Stimulated activated CD8-positive, alpha-beta memory T cell treated with anti-CD3 and anti-CD28 coated beads, Interleukin-7, amount 100 ng/mL, for 24 hours (primary cell): ENCODE measurements at places on chromosomes 5 and 9.

DNA sequence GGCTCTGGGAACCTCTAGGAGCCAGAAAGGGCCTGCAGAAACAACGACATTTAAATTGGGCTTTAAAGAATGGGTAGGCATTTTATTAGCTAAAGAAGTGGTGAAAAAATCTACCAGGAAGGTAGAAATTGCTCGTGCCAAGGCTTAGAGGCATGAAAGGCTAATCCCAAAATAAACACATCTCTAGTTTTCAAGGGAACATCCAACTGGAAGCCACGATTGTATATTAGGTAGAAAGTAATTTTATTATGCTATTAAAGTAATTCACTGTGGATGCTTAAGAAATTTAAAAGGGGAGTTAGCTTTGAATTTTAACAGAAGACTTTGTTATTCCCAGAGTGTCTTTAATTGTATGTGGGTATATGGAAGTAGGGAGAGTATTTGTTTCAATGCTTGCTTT lies 17.5 kb upstream of the CNTLN start:
- no peak for DNase-seq

DNA sequence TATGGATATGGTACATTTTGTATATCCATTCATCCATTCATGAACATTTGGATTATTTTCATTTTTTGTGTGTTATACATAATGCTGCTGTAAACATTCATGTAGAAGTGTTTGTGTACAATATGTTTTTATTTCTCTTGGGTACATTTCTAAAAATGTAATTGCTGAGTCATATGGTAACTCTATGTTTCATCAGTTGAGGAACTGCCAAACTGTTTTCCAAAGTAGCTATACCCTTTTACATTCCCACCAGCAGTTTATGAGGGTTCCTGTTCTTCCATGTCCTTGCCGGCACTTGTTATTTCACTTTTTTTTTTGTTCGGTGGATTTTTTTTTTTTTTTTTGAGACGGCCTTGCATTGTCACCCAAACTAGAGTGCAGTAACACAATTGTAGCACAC lies 54.0 kb upstream of the MCCC2 start:
- no peak for DNase-seq

- DNase-seq: no peak
Observed at GRCh38 chr9:77588271-77588937, 59.7 kb downstream of the GNA14 start.

DNA sequence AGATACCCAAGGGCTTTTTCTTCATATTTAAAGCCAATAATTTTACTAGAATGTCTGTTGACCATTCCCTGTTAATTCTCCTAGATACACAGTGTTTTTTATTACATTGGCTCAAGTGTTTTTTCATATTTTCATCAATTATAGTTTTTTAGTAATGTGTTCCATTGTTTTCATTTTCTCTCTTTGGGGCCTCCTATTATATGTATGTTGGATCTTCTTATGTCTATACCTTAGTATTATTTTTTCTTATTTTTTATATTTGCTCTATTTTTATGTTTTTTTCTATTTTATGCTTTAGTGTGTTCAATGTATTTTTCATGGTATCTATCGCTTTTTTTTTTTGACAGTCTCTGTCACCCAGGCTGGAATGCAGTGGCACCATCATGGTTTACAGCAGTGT lies 7.5 kb downstream of the KIAA1958 start:
- no peak for DNase-seq

GRCh38 chr9:86405926-86406325 lies 51.7 kb upstream of the TUT7 start:
- DNase-seq: no peak

- no peak for DNase-seq
Observed at GRCh38 chr9:13684656-13685055, 405.2 kb upstream of the MPDZ start.

GRCh38 chr5:35129921-35130485 lies 82.3 kb upstream of the AGXT2 start:
- DNase-seq: peak; percentile 7

- DNase-seq: no peak
Observed at GRCh38 chr9:28105001-28105400, 531.7 kb upstream of the C9orf72 start.

GRCh38 chr9:13568405-13568804 lies 288.9 kb upstream of the MPDZ start:
- no peak for DNase-seq

- no peak for DNase-seq
Observed at GRCh38 chr5:155529362-155529761, 515.8 kb downstream of the KIF4B start.

- DNase-seq: no peak
Observed at GRCh38 chr5:150503977-150504620, 3.8 kb upstream of the NDST1 start.

- DNase-seq: no peak
Observed at GRCh38 chr5:150771034-150771795, 7.3 kb upstream of the SMIM3 start.

DNA sequence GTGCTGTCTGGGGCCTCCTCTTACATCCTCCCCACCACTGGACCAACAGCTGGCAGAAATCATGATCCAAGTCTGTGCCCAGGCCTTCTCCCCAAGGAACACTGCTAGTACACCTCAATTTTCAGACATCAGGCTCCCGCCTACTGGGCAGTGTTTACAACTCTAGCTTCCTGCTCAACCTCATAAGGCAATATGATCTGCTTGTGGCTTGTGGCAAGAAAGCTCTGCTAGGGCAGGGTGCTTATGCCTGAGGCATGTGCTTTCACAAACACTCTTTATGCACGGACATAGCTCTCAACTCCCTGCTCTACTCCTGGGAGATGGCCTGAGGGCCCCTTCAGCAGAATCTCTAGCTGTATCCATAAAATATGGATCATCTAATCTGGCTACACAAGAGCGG lies 32.5 kb downstream of the SH3TC2 start:
- DNase-seq: no peak

GRCh38 chr9:133800266-133800665 lies 62.1 kb upstream of the SARDH start:
- DNase-seq: no peak

GRCh38 chr5:106459541-106459940 lies 1211.2 kb downstream of the EFNA5 start:
- DNase-seq: no peak

DNA sequence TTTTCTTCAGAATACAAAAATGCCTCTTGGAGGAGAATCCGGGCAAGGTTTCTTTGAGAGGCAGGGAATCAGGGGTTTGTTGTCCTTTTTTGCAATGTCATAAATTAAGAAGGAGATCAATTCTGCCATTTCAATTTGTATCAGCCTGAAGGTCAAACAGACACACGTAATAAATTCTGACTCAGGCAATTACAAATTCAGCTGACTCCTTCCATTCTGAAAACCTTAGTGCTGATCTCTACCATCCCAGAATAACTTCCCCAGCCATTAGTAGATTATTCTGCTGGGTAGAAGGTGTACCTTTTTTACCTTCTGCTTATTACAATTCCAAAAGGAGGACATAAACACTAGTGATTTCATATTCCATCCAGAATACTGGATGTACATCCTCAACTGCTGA lies 516.6 kb downstream of the AGTPBP1 start:
- DNase-seq: no peak
